ENCODE measurements at places on chromosomes 7 and 10.
A peak's percentile ranks its signal among the peaks of the same experiment; 100 is the strongest.

GRCh38 chr7:50352282-50352681 lies 47.8 kb downstream of the IKZF1 start:
- no peak for DNase-seq

DNA sequence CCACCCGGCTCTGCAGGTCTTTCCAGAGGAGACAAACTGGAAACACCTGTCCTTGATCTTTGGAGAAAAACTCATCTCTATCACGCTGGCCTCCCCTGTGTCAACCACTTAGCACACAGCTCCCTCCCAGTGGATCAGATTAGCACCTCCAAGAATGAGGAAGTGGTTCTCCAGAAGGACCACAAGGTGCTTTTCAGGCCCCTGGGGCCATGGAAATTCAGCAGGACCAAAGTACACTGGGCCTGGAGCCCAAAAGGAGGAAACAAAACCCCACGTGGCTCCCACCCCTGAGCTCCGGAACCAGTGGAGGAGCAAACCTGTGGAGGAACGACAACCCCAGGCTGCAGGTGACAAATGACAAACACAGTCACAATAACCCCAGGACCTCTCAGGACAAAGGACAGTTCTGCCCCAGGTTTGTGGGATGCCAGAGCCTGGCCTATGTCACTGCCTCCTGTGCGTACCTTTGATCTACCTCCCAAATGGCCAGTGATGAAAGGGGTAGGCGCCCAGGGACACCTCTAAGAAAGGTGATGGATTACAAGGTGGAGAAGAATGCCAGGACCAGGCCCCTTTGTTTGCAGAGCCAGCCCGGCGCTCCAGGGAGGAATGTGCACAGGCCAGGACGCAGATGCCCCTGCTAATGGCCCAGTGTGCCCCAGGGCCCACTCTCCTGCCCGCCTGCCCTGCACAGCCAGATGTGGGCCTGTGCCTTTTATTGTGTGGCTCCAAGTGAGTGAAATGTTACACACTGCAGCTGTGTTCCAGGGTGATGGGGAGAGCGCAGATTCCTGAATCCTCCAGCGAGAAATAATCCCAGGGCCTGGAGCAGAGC lies 5.7 kb downstream of the TNS3 start:
- no peak for DNase-seq

GRCh38 chr10:121734589-121735045 lies 136.4 kb upstream of the FGFR2 start:
- DNase-seq = peak; percentile 1

DNA sequence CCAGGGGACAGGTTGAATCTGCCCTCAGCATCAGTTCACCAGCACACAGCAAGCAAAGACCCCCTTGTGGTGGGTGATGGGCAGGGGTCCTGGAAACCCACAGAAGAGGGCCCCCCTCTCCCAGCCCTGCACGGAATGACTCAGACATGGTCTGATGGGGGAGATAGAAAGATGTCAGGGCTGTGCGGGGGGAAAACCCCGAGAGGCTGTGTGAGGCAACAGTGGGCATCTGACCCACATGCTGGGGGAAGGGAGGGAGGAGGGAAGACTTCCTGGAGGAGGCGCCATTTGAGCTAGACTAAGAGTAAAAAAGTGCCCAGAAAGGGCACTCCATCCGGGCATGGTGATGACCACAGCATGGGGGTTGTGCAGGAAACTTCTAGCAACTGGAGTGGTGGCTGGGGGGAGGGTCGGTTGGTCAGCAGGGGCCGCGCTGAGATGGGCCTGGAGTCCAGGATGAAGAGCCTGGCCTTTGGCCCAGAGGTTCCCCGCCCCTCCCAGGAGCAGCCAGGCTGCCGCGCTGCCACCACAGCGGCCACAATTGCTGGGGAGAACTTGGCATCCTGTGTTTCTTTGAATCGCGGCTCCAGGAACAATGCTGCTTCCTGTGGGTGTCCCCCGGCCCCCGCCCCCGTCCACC lies 2.5 kb downstream of the LFNG start:
- no peak for DNase-seq

- DNase-seq = no peak
Measured at GRCh38 chr10:34183016-34183796, 631.9 kb downstream of the PARD3 start.

GRCh38 chr10:61338146-61338545 lies 115.0 kb downstream of the TMEM26 start:
- no peak for DNase-seq

DNA sequence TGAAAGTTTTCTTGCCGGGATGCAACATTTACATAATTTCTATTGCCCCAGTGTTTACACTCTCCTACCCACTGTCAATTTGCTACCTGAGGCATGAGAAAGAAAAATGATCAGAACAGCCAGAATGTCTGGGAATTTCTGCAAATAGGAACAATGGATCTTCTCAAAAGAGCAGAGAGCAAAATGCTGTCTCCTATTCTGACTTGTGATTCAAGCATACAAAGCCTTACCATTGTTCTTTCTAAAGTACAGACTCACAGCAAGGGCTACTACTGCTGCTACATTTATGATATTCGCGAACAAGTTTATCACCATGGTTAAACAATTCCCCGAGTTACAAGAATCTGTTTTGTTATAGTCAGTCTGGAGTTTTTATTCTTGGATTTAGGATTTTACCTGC lies 329.9 kb upstream of the CELF2 start:
- DNase-seq = no peak

Data from NCI-H1092 treated with DMSO at 0.1 percent for 48 hours (cell line).